T-helper 2 cell treated with Interferon-gamma antibody and Interleukin-4, amounts not matched to agents 100 ng/mL and 5 ng/mL, for 36 hours (primary cell): ENCODE measurements at places on chromosomes 3 and 15. TPM values are rescaled to one million over a fixed set of nuclear protein-coding genes. Genes with fewer than 3 reads are reported as not detected.

Gene SKOR1
- total RNA-seq: 0.18 and 0.30 TPM in 2 replicates

Gene BUB1B
- 74.6 and 86.8 TPM in 2 replicates for total RNA-seq

Gene C3orf62
- 11.6 and 12.7 TPM in 2 replicates for total RNA-seq

Gene SLC2A2
- total RNA-seq: not detected in 2 replicates

Gene ZNF80
- total RNA-seq: 0.86 and 1.00 TPM in 2 replicates

Gene ALS2CL
- 3.2 and 3.5 TPM in 2 replicates for total RNA-seq

Gene SLC22A14
- 0.09 TPM in 1 of 2 replicates, not detected in the other for total RNA-seq

Gene AGBL1
- total RNA-seq: not detected in 2 replicates

Gene DIS3L
- 51.1 and 51.4 TPM in 2 replicates for total RNA-seq

Gene NXPE3
- total RNA-seq: 21.3 and 22.1 TPM in 2 replicates

Gene CHRNA5
- 3.8 and 5.0 TPM in 2 replicates for total RNA-seq

Gene PROS1
- 0.77 and 0.80 TPM in 2 replicates for total RNA-seq

Gene THUMPD3
- 49.3 and 52.2 TPM in 2 replicates for total RNA-seq

Gene LINGO1
- total RNA-seq: not detected in 2 replicates

Gene GCSAM
- total RNA-seq: 2.3 and 2.8 TPM in 2 replicates

Gene FAM81A
- total RNA-seq: 1.2 and 1.4 TPM in 2 replicates

Gene VIPR1
- 3.4 and 3.8 TPM in 2 replicates for total RNA-seq

Gene GUCA1C
- not detected in 2 replicates for total RNA-seq

Gene MOBP
- total RNA-seq: 0.05 TPM in 1 of 2 replicates, not detected in the other

Gene KIF23
- 55.3 and 59.9 TPM in 2 replicates for total RNA-seq

Gene LEKR1
- total RNA-seq: 0.70 and 0.73 TPM in 2 replicates

Gene ILDR1
- 0.43 TPM in 2 replicates for total RNA-seq

Gene C3orf18
- 44.3 and 45.1 TPM in 2 replicates for total RNA-seq

Gene CCR8
- 12.6 and 13.7 TPM in 2 replicates for total RNA-seq

Gene MAGI1
- 0.48 and 1.1 TPM in 2 replicates for total RNA-seq

Gene ATP8B4
- total RNA-seq: 22.5 and 26.1 TPM in 2 replicates

Gene IQCF5
- not detected in 2 replicates for total RNA-seq

Gene HGD
- 0.50 and 0.64 TPM in 2 replicates for total RNA-seq

Gene CHRM5
- total RNA-seq: not detected in 2 replicates

Gene EPB42
- not detected in 2 replicates for total RNA-seq

Gene AMIGO3
- total RNA-seq: 0.27 TPM in 1 of 2 replicates, not detected in the other
